ENCODE measurements at places on chromosomes 12 and 14.

DNA sequence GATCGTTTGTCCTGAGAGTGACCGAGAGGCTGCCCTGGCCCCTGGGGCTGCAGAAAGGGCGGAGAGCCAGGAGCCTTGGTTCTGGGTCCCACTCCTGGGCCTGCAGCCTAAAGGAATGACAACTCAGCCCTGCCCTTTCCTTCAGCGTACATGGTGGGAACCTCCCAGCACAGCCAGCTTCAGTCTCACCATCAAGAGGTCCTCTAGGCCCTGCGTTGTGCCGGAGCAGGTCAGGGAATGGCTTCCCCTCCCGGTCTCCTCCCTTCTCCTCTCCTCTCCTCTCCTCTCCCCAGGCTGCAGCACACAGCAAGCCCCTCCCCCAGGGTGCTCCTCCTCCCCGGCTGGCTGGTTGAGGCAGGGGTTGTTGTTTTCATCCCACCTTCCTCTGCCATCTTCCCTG, 44.6 kb upstream of the TUNAR start:
- H3K4me3 ChIP-seq, result no peak overlapping the region
- no peaks in the 10 kb centered on the region for H3K27me3 ChIP-seq

DNA sequence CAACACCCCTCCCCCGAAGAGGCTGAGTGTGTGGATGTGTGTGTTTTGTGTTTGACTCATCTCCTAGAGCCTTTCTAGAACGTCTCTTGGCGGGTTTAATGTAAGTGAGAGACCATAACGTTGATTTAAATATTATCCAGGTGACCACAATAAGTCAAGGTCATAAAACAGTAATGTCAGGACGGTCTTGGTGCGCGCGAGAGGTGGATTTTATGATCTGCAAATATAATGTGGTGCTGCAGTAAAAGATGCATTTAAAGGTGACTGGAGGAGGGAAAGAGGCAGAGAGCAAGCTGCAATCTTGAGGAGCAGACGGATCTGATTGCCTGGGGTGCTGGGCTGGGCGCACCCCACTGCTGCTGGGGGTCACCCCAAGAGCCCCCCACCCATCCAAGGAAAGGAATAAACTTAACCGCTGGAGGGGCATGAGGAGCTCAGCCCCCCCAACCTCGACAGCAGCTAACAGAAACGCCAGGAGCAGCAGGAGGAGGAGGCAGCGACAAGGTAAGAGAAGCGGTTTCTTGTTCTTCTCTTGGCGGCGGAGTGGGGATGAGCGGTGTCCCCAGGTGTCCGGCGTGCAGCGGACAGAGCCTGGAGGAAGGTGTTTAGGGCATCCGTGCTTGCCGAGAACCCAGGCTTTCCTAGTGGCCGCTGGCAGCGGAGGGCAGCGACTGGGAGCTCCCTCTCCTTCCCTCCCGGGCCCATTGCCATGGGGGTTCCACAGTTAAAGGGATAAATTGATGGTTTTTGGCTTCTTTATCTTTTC, 5.5 kb downstream of the HOXC10 start:
- no peak overlapping the region for H3K27ac ChIP-seq
- no peak overlapping the region for H3K4me3 ChIP-seq
- no peak for DNase-seq
- peaks cover 67% of the 10 kb centered on the region for H3K27me3 ChIP-seq
- peaks cover 35% of the 10 kb centered on the region for H3K4me1 ChIP-seq
- H3K36me3 ChIP-seq, result no peaks in the 10 kb centered on the region

- no peak for DNase-seq
- no peaks in the 10 kb centered on the region for H3K27me3 ChIP-seq
- H3K36me3 ChIP-seq, result peaks cover 71% of the 10 kb centered on the region
- no peak overlapping the region for H3K4me3 ChIP-seq
- H3K4me1 ChIP-seq, result peaks cover 30% of the 10 kb centered on the region
These were observed 648 bp downstream of the ERP27 start for GRCh38 chr12:14937689-14938088.

DNA sequence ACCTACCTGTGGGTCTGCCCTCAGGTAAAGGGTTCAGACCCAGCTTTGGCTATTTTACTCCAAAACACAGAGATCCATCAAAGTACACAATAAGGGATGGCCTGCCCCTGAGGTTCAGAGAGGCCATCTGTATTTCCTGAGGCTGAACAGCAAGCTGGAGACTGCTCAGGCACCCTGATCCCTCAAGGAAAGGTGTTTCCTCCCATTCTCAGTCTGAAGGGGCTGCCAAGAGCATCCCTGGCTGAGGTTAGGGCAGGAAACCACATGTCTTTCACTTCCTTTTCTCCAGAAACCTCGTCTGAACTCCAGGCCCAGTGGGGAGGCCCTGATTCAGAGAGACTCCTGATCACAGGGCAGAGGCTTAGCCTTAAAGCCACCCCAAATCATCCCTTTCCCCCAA, 1.5 kb downstream of the RILPL1 start:
- peak overlapping the region; percentile 26 for H3K4me3 ChIP-seq
- DNase-seq, result no peak
- peaks cover 13% of the 10 kb centered on the region for H3K4me1 ChIP-seq

All from CD4-positive, CD25-positive, alpha-beta regulatory T cell (primary cell).